Inflammatory macrophage treated with lipopolysaccharide for 1 hour (primary cell): ENCODE measurements at places on chromosomes 5 and 9.

DNA sequence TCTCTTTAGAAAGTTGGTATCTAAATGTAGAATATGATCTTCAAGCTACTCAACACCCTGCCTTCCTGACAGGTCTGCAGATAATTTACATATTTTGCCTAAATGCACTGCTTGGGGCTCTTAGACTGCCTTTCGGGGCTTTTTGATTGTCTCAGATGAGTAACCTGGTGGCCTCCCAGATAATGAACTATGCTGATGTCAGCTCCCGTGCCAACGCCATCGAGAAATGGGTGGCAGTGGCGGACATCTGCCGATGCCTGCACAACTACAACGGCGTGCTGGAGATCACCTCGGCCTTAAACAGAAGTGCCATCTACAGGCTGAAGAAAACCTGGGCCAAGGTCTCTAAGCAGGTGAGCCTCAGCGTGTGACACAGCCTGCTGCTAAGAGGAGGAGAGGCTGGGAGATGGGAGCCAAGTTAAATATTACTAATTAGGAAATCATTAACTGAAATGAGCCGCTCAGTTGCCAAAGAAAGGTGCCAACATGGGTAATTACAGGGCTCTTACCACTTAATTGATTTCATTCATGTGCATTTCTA lies 20.8 kb upstream of the CKMT2 start:
- no peak for DNase-seq

DNA sequence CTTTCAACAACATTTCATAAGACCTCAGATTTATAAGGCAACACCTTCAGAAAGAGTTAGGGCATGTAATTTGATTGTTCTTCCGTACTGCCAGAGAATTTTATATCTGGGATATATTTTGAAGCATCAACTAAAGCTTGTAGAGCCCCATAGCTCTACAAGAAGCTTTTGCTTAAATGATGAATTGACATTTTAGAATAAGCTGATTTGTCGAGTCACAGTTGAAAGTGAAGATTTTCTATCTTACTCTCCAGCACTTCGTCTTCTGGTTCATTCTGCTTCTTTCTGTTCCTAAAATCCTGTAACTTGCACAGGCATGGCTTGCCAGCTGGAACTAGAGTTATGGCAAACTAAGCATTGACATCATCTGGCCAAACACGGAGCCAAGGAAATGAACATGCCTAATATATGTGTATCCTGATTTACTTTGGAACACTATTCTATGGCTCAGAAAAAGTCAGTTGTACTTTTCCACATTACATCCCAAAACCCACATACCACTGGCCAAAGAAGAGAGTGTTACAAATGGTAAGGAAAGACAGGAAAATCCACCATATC lies 68.6 kb upstream of the MAST4 start:
- DNase-seq, result no peak

DNA sequence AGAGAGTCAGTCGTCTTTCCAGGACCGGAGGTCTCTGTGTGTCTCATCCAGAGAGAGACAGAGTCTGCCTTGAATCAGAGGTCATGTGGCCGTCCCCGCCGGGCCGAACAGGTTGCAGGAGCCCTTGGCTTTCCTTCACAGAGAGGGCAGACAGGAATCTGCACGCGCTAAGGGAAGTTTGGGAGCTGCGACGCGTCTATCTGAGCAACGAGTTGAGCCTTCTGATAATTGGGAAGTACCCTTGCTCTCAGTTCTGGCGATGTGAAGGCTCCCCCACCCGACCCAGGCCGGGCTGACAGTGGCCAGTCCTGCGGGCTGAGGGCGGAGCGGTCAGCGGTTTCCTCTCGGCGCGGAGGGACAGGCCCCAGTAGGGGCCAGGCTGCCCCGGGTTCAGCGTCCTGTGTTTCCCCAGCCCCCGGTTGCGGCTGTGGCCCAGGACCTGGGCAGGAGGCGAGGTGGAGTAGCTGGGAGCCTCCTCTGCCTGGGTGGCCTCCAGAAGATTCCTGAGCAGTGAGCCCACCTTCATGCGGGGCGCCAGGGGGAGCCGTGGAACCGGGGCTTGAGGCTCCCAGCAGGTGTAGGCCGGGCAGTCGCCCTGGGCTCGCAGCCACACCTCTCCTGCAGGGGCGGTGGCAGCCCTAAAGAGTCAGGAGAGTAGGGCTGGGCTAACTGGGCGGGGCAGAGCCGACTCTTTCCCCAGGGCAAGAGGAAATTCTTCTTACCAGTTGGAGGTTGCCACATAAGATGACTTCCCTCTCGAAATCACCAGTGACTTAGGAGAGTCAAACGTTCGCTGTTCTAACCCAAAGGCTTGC lies 13.9 kb downstream of the NR2F1 start:
- peak; percentile 43 for DNase-seq

GRCh38 chr5:113682497-113683136 lies 169.1 kb downstream of the YTHDC2 start:
- no peak for DNase-seq

- peak; percentile 60 for DNase-seq
Observed at GRCh38 chr9:89405826-89406225, 87.5 kb downstream of the SECISBP2 start.

DNA sequence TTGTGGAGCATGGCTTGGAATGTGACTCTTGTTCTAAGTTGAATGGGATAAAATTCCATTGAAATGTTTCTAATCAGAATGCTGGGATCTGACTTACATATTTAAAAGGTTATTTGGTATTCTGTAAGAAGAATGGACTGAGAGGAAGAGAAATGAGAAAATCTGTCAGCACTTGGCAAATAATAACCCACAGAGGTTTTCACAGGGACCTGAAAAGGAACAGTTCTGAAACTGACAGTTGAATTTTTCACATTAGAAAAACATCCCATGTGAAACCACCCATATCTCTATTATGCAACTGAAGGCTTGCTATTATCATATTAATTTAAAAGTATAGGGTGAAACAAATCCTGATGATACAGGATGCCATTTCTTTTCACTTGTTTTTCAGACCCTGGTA lies 302.7 kb downstream of the EPB41L4A start:
- peak; percentile 31 for DNase-seq
